ENCODE measurements at places on chromosomes 1 and 21.

DNA sequence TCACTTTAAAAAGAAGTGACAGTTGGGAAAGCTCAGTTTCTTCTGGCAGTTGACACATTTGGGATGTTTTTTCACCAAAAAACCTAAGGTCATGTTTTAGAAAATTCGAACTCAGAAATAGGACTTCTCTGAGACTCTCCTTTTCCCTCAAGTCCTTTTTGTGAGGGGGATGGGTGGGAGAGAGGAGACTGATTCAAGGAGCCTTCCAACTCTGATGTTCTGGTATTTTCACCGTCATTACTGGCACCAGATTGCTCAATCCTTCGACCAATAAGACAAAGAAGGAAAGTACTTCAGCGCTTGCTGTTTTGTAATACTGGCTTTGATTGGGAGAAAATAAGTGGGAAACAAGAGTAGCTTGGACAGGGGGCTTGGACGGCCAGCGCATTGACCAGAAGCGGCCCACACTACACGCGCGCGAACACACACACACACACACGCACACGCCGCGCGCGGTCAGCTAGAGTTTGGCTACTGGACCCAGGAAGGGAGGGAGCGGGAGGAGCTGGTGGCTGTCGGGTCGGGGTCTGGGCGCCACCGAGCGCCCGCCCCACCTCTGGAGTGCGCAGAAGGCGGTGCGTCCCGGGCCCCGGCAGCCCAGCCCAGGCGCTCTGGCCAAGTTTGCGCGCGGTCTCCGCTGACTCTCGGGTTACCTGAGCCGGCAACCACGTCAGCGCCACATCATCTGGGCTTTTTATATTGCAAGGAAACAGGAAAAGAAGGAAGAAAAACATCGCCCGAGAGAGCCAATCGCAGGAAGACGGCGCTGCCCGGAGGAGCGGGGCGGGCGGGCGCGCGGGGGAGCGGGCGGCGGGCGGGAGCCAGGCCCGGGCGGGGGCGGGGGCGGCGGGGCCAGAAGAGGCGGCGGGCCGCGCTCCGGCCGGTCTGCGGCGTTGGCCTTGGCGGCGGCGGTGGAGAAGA lies at the start of gene KCNK1:
TSS of gene KCNK1 (plus strand) at position 855 of the 921 bp plus-strand sequence. CDS start at position 921, 66 bp downstream.
- DNase-seq: no peak

DNA sequence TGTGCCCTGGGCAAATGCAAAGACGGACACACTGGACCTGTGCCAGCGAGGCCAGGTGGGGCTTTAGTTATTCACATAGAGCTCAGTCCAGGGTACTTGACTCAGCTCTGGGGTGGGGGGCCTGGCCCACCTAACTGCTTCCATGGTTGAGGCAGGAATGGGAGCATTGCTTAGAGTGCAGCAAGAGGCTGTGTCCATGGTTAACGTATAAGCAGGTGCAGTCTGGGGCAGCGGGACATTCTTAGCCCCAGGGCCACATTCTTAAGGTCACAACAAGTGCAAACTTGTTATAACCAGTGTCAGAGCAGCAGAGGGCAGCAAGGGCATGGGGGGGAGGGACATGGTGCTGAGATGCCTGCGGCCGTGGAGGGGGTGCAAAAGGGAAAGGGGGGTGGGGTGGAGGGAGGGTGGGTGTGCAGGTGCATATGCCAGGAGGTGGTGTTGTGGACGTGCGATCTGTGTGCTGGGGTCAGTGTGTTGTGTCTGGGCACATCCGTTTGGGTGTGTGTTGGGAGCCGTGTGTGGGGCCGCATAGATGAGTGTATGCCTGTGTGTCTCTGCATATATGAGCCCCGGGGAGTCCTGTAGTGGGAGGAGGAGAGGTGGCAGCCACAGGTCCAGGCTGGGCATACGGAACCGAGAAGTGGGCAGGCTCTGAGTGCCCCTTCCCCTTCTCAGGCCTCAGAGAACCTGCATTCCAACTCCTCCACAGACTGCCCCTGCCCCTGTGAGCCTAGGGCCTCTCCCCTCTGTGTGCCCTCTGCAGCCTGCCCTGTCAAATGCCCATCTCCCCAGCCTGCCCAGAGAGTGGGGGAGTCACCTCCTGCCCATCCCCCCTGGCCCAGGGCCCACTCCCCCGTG lies 8.4 kb downstream of the KCNJ10 start:
- no peak for DNase-seq

DNA sequence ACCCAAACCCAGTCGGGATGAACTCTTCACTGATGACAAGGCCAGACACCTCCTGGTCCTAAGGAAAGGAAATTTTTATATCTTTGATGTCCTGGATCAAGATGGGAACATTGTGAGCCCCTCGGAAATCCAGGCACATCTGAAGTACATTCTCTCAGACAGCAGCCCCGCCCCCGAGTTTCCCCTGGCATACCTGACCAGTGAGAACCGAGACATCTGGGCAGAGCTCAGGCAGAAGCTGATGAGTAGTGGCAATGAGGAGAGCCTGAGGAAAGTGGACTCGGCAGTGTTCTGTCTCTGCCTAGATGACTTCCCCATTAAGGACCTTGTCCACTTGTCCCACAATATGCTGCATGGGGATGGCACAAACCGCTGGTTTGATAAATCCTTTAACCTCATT lies 10.1 kb downstream of the CZIB start:
- DNase-seq: no peak

DNA sequence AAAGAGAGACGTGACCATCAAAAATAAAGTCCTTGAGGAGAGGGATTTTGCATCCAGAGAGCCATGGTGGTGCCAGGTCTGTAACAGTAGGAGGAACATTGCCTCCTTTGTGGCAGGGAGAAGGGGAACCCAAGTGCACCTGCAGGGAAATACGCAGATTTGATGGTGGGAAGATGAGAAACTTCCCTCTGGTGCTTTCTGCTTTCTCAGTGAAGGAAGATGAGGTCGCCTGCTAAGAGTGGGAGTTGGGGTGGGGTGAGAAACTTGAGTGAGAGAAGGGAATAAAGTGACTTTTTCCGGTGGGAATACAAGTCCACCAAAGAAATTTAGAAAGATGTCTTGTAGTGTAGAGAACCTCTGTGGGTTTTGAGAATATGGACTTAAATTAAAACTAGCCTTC lies 9.1 kb downstream of the PLA2G4A start:
- DNase-seq: no peak

DNA sequence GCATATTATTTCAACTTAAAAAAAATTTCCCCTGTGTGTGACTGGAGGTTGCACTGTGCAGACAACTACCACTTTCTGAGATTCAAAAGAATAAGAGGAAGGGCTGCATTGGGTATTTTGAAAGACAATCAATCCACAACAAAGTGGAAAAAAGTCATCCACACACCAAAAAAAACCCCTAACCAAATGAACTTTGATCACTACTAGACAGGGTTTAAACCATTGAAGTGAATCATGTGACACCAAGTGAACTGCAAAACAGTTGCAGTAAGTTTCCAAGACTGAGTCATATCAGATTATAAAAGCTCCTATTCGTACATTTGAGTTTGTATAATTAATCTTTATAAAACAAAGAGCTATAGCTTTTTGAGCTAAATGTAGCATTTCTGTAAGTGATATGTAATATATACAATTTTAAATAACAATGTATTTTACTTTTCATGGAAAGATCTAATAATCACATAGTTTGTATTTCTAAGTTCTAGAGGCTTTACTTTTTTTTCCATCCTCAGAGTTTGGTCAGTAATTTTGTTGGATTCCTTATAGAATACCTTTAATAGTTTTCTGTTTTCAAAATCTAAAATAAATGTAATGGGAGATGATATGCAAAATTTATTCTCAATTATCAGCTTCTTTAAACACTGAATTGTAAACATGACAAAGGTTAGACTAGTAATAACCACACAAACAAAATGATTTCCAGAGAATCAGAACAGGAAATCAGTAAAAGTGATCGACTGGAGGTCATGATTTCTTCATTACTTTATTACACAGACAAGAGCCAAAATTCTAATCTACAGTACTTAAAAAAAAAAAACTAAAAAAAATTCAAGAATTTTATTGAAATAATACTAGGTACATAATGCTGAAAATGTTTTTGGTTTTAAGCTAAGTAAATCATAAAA lies 50.5 kb upstream of the GFI1 start:
- peak; percentile 26 for DNase-seq

DNA sequence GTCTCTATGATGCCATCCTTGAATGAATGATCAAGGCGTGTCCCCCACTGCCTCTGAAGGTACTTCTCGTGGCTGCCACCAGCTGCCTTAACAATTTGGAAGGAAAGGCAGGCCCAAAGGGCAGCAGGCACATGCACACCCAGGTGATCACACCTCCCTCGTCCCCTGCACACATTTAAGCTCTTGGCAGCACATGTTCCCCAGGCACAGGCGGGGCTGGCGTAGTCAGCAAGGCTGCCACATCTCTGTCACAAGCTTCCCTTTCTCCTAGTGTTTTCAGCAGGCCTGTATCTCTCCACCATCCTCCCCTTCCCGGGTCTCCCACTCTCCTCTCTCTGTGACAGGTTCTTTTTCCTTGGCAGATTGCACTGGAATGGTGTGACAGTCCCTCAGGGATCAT lies 111.9 kb downstream of the CACNA1E start:
- no peak for DNase-seq

- DNase-seq: no peak
Measured at GRCh38 chr1:61183471-61184039, 101.2 kb downstream of the NFIA start.

DNA sequence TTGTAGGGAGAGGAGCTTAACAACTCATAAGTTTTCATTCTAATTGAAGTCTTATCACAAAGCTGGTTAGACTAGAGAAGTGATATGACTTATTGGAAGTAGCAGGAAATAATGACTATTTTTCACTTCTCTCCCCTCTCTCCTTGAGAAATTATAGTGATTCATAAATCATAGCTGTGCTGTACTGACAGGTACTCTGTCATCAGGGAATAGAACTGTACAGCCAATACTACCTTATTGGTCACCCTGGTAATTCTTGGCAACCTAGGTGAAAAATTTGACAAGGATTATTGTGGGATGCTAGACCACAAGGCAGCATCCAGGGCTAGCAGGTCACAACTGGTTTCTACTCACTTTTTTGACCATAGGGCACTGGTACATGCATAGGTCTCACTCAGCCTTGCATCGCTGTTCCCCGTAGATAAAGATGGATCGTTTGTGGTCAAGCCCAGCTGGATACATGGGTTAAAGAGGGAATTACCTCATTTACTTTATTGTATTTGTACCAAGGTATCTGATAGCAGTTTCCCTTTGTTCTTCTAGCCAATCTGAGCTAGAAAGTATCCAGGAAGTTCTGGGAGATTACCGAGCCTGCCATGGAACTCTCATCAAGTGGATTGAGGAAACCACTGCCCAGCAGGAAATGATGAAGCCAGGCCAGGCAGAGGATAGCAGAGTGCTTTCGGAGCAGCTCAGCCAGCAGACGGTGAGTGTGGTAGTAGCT lies 113.6 kb downstream of the MACF1 start:
- no peak for DNase-seq

GRCh38 chr1:33132549-33132948 lies 49.3 kb downstream of the TRIM62 start:
- no peak for DNase-seq

- no peak for DNase-seq
Measured at GRCh38 chr1:61851849-61852669, 109.8 kb downstream of the PATJ start.

- DNase-seq: no peak
Measured at GRCh38 chr1:47571952-47572351, 134.1 kb downstream of the FOXD2 start.

GRCh38 chr1:6035303-6035702 lies 10.4 kb upstream of the KCNAB2 start:
- no peak for DNase-seq

- no peak for DNase-seq
Measured at GRCh38 chr1:58939146-58939545, 155.3 kb upstream of the JUN start.
